ENCODE measurements at places on chromosomes 2 and 18.

- DNase-seq, result no peak
These were observed 62.4 kb downstream of the L3MBTL4 start for GRCh38 chr18:6352275-6352674.

- DNase-seq, result no peak
These were observed 307.8 kb downstream of the NAPG start for GRCh38 chr18:10833656-10834055.

DNA sequence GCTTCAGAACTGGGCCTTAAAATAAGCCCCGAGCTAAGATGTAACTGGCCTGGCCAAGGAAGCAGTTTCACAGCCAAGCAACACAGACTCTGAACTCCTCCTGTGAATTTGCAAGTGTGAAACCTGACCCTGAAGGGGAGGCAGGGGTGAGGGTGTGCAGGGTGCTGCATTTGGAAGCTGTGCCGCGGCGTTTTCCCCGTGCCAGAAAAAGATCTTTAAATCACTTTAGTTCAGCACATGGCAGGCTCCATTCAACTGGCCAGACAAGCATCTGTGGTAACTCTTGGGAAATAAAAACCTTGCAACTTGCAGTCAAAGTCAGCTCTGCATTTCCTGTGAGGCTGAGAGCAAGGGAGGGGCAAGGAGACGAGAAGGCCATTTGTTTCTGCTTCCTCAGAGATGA is 209.3 kb upstream of the SOX11 start:
- no peak for DNase-seq

- DNase-seq, result no peak
These were observed 5.1 kb upstream of the STEAP3 start for GRCh38 chr2:119218478-119219064.

GRCh38 chr2:35873921-35874320 is 481.7 kb upstream of the CRIM1 start:
- DNase-seq, result no peak

DNA sequence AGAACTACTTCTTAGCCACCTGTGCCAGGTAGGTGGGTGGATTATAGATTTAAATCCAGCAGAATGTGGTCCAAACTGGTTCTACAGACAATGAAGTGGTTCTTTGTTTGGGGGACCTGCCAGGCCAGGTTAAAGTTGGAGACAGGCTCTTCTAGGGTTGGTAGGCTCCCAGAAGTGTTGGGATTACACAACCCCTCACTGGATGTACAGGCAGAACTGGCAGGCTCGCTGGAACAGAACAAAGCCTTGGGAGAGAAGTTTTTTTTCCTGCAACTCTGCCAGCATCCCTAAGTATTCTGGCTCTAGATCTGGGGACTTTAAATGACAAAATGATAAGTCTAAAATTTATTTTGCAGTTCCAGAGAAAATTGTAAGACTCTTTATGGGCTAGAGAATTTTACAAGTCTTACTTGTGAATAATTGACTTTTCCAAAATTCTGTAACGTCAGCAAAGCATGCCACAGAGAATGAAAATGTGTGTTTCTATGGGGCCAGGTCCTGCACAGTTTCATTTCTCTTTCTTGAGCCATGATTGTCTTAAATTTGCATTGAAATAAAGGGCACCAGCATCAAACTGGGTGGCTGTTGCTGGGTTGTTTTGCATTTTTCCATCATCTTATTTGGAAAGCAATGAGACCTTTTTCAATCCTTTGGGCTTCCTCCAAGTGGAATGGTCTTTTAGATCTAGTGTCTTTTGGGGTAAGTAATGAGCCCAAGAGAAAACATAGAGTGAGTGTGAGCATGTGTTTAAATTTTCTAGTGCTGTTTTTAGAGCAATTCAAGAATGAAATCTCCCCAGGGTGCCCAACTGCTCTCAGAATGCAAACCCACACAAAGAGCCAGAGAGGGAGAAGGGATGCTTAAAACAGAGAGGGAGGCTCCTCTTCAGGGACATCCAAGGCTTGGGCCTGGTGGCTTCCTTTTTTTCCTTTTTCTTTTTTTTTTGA is 32.4 kb upstream of the ATL2 start:
- DNase-seq, result no peak

GRCh38 chr2:78035804-78036203 is 513.6 kb upstream of the LRRTM4 start:
- no peak for DNase-seq

GRCh38 chr2:238525990-238526389 is 99.3 kb downstream of the ASB1 start:
- DNase-seq, result no peak

DNA sequence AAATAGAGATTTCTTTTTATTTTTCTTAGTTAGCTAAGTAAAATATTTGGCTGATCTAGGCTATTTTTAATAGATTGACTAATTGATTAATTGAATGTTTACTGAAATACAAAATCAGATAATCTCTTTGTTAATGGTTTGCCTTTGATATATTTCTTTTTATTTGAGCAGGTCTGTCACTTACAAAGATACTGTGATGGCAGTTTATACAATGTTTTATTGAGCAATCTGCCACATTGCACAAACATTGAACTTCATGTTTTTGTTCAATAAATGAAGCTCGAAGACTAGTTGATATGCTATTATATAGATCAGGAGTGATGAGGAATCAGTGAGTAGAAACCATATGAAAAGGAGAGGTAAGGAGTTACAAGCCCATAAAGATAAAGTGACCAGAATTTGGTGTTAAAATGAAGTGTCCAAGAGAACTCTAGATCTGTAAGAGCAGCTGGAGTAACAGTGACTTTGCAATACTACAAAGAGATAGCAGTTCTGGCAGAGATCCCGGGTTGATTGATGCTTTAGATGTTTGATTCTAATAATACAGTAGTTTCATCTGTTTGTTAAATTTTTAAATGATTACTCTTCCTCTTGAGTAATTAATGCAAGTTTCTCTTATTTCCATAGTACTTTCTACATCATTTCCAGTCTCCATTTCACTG is 574.2 kb downstream of the CCDC85A start:
- no peak for DNase-seq

DNA sequence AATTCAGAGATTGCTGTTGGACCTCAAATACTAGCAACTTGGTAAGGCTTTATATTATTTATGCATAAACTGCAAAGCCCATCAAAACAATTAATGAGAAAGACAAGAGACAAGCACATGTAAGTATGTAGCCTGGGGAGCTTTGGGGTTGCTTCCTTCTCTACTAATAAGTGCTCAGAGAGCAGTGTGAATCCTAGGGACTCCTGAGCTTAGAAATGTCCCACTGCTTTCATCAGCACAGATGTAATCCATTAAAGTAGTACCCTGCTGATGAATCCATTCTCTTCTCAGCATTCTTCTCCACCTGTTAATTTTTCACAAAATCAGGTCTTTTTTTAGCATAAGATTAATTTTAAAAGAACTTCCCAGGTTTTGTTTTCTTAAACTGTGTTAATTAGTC is 485.6 kb downstream of the PTH2R start:
- DNase-seq, result no peak

DNA sequence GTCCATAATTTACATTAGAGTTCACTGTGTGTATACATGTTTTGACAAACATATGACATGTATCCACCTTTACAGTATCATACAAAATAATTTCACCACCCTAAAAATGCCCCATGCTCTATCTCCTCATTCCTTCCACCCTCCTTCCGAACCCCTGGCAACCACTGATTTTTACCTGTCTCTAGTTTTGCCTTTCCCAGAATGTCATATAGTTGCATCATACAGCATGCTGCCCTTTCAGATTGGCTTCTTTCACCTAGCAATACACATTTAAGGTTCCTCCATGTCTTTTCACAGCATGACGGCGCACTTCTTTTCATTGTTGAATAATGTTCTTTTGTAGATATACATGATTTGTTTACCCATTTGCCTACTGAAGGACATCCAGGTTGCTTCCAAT is 10.4 kb downstream of the LRPPRC start:
- DNase-seq, result no peak

GRCh38 chr18:77127769-77128671 is 4.6 kb downstream of the MBP start:
- DNase-seq, result no peak

DNA sequence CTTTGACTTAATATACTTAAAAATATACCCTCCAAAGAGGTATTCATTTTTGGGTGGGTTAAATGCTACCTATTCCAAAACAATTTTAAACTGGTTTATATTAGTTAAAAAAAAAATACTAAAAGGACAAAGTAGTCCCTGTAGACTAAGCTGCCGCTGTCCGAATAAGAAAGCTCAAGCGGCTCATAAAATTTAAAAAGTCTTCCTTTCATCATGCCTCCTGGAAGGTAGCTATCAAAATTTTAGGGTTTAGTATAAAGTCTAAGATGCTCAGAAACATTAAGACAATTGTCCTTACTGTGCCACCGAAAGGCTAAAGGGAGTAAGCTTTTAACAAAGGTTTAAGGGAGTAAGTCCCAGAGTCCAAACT is 440 bp upstream of the UGGT1 start:
- DNase-seq, result no peak

DNA sequence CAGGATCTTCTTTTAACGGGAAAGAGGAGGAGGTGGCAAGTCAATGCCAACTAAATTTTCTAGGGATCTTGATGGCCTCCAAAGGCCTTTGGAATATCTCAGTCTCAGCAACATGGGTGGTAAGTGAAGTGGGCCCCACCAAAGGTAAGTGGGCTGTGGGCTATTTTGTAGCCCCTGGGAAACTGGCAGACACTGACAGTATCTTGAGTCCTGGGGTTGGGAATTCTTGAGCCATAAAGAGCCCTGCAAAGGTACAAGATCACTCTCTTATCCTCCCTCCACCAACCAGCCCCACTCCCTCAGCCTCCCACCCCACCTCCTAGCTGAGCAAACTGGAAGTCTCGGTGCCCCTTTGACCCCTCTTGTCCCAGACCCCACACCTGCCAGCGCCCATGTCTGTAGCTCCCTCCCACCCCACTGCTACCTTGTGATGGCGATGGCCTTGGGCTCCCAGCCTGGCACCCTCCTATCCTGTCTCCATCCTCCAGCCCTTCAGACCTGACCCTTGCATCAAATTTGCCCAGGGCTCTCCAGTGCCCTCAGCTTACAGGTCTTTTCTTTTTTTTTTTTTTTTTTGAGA is 8.5 kb downstream of the ATP6V1B1 start:
- DNase-seq, result no peak

DNA sequence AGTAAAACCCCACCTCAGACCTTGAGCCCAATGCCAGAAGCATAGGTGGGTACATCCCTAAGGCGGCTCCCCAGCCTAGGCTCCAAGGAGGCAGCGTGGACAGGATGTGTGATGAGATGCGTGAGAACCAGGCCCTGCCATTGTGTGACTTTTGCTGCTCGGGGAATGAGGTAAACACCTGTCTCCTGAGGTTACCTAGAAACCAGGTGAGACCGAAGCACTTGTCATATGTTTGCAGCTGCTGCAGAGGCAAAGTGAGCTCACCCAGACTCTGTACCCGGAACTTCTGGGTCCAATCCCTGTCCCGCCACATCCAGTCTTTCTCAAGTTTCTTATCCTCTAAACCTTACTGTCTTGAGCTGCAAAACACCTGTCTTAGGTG is 3.4 kb downstream of the FBLN7 start:
- no peak for DNase-seq

DNA sequence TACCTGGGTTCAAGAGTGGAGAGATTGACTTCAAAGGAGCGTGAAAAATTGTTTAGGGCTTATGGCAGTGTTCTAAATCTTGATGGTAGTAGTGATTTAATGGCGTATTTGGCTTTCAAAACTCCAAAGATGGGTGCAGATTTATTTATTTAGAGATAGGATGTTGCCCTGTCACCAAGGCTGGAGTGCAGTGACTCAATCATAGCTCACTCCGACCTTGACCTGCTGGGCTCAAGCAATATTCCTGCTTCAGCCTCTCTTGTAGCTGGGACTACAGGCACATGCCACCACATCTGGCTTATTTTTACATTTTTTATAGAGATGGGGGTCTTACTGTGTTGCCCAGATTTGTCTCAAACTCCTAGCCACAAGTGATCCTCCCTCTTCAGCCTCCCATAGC is 52.5 kb downstream of the FAM117B start:
- no peak for DNase-seq

- DNase-seq, result no peak
These were observed 15.2 kb upstream of the TWSG1 start for GRCh38 chr18:9319333-9319732.

DNA sequence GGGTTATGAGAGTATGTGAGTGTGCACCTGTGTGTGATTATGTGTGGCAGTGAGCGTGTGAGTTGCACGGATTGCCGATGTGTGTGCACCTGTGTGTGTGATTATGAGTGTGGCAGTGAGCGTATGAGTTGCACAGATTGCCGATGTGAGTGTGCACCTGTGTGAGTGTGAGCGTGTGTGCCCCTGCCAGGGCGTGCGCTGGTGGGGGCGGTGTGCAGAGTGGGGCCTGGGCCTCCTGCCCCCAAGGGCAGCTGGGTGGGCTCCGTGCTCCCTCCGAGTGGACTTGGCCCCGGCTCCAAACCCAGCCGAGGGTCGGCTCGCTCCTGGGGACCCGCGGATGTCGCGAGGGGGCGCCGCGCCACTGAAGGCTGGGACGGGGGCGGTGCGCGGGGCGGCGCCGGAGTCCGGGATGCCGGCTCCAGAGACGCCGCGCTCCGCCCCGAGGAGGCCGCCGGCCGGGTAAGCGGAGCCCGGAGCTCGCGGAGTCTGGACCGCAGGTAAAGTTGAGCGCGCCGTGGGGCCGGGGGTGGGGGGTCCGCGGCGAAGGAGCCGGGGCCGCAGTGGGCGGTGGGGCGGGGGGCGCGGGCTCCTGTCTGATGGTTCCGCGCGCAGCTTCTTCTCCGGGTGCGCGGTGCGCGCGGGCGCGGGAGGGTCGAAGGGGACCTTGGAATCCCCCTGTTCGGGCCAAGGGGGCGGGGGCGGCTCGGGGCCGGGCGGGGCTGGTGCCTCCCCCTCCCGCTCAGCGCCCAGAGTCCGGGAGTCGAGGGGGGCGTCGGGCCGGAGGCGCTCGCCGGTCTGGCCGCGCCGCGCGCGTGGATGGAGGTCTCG is at the start of gene KCNG2:
TSS of gene KCNG2 (plus strand) at position 421 of the 828 bp plus-strand sequence. CDS start 65,730 bp downstream, outside the sequence.
- DNase-seq, result no peak

DNA sequence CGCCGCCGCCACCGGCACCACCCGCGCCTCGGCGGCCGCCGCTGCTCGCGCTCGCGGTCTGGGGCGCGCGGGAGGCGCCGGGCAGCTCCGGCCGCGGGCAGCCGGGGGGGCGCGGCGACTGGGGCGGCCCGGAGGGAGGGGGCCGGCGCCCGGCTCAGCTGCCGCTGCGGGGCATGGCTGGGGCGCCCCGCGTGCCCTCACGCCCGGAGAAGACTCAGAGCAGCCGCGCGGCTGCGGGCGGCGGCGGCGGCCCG is 295 bp downstream of the GAREM1 start:
- DNase-seq, result no peak

DNA sequence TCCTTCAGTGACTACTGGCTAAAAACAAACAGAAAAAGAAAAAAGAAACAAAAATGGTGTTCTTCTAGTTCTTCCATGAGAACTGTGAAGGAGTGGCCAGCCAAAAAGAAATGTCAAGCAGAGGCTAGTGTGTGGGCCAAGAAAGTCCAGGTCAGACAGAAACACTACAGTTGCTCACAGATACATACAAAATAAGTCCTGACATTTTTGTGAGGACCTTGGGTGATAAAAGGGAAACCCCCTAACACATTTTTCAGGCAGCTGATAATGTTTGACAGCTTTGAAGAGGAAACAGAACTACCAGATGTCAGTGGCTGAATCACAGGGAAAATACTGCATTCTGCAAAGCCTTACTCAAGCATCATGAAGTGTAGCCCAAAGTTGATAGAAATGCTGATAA is 28.1 kb downstream of the ARHGAP25 start:
- no peak for DNase-seq
